ENCODE measurements at places on chromosomes 16 and 17.

GRCh38 chr16:51762081-51762996 is 611.3 kb upstream of the SALL1 start:
- DNase-seq, result peak; percentile 36

DNA sequence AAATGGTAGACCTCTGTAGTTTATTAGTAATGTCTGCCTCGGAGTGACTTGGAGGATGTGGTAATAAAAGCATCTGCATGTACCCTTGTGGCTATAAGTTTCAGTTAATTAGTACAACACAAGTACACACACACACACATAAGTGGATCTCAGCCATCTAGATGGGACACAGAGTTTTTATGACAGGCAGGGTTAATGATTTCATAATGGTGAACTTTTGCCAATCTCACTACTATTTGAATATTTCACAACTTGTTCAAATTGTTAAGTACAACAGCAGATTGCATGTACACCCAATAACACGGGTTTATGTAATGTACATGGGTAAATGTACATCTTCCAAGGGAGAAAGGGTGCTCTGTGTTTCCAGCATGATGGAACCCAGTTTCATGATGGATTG is 511.3 kb upstream of the HSBP1 start:
- DNase-seq, result no peak

GRCh38 chr16:12020009-12020408 is 43.5 kb downstream of the SNX29 start:
- DNase-seq, result no peak

DNA sequence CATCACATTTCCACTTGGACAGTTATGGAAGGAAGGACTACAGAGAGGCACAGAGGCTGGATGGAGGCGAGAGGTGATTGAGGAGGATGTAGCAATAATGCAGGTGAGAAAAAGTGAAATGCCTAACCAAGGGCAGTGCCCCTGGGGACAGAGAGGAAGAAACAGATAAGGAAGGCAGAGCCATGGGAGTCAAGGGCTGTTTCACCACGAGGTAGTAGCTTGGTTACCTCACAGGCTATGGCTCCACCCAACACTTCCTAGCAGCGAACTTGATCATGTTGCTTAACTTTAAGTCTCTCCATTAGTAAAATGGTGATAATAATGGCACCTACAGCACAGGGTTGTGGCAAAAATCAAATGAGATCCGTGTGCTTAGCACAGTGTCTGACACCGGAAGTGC is 83.9 kb downstream of the YPEL2 start:
- no peak for DNase-seq

GRCh38 chr17:42120161-42120769 is 902 bp downstream of the KAT2A start:
- no peak for DNase-seq

DNA sequence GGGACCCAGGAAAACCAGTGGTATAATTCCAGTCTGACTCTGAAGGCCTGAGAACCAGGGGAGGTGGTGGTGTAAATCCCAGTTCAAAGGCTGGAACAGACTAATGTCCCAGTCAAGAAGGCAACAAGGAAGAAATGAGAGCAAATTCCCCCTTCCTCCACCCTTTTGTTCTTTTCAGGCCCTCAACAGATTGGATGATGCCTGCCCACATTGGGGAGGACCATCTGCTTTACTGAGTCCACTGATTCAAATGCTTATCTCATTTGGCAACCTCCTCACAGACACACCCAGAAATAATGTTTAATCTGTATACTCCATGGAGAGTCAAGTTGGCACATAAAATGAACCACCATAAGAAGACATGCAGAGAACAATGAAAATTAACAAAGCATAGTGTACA is 61.9 kb upstream of the CRYM start:
- no peak for DNase-seq

- DNase-seq, result no peak
These were observed 542.0 kb downstream of the WWOX start for GRCh38 chr16:78641433-78641832.

DNA sequence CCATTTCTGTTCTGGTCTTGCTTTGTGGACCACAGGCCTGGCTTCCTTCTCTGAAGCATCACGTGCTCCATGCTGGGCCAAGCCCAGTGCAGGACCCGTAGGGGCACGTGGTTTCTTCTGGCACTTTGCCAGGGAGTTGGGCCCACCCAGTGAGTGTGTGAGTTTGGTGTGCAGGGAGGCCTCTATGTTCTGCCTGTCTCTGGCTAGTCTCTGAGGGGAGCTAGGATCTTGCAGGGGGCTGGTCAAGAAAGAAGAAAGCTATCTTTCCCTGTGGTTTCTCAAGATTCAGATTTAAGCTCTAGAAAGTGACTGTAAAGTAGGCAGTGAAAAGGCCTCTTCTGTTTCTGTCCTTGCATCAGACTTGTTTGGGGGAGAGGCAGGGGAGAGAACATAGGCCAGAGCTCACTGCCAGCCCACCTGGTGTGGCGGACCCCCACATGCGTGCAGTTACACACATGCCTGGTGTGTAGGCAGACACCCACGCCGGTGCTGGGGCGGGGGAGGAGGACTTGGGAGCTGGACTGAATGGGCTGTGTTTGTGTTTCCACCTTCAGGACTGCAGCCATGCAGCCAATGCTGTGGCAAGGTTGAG is 11.8 kb downstream of the LASP1 start:
- DNase-seq, result no peak

- peak; percentile 69 for DNase-seq
These were observed 125.4 kb upstream of the CHMP6 start for GRCh38 chr17:80866050-80866793.

DNA sequence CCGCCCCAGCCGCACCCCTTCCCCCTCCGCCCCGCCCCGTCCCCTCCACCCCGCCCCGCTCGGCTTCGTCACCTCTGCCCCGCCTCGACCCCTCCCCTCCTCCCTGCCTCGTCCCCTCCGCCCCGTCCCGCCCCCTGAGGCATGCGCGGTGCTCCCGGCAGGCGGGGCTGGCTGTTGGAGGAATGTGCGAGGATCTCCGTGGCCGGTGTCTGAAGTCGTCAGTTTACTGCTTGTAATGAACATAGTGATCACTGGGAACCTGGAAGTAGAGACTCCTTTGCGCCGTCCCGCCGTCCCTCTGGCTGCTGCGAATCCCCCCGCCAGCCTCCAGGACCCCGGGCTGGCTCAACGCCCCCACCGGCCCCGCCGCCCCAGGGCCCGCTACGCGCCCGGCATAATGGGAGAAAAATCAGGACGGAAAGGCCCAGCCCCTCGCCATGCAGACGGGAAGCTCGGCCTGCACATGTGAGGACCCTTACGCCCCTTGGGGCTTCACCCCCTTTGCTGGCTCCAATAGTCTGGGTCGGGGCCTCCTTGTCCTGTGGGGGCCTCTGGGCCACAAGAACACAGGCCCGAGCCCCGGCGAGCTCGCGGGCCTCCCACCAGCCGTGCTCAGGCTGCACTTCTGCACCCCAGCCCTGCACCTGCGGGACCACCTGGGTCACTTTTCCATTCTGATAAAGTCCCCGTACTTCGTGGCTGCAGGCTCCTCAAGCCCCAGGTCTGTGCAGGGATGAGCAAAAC is 743.1 kb downstream of the KCNJ18 start:
- DNase-seq, result no peak

Data from stimulated activated CD4-positive, alpha-beta T cell treated with anti-CD3 and anti-CD28 coated beads, Interleukin-12 subunit alpha, Interleukin-12 subunit beta, amount 100 ng/mL, for 4 hours (primary cell).